ENCODE measurements at places on chromosomes 7 and 10. TPM values are rescaled to one million over a fixed set of nuclear protein-coding genes. Genes with fewer than 3 reads are reported as not detected.

The MSRB2 gene
- total RNA-seq = 10.6 TPM

The CYP26C1 gene
- total RNA-seq = under 0.01 TPM

The PLCE1 gene
- 4.5 TPM for total RNA-seq

The HTRA1 gene
- total RNA-seq = 23.1 TPM

The CPEB3 gene
- 0.18 TPM for total RNA-seq

The FKBP6 gene
- total RNA-seq = not detected
